NCI-H2171 (cell line): ENCODE measurements at places on chromosomes 1 and 21.

DNA sequence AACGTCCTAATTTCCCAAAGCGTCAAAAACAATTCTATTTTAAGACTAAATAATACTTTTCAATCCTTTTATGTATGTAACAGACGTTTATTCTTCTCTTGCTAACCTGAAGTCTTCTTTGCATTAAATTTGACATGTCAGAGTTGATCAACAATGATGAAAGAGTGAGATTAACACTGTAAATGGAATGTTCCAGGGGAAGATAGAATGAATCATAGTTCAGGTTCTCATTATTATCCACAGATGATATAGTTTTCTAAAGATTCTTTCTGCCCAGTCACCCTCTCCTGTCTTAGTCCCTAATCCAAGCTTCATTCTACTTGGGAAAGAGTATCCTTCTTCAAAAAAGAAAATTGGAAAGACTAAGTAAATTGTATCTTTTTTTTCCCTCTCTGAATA is 38.9 kb downstream of the SDCCAG8 start:
- no peak for DNase-seq

GRCh38 chr21:46543306-46543705 is 61.6 kb downstream of the S100B start:
- no peak for DNase-seq

GRCh38 chr1:60118085-60118484 is 44.5 kb upstream of the C1orf87 start:
- no peak for DNase-seq

- no peak for DNase-seq
Measured at GRCh38 chr1:10814976-10815857, 18.8 kb upstream of the CASZ1 start.

GRCh38 chr1:228863776-228864175 is 128.5 kb downstream of the RHOU start:
- no peak for DNase-seq
